ENCODE measurements at places on chromosomes 2 and 18.

DNA sequence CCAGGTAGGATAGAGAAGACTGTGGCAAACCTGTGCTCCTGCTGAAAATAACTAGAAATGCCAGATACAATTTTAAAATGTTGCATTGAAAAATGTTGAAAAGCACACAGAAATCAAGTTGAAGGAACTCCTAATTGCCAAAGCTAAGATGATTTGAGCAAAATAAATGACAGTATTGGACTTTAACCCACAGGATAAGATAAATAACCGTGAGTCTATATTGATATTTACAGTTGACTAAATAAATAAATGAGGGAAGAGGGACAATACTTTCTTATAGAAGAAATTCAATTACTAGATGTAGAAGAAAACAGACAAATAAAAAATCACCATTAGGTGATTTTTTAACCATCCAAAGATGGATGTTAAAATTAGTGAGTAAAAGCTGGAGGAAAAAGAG lies 59.0 kb downstream of the CWC22 start:
- no peak for DNase-seq

DNA sequence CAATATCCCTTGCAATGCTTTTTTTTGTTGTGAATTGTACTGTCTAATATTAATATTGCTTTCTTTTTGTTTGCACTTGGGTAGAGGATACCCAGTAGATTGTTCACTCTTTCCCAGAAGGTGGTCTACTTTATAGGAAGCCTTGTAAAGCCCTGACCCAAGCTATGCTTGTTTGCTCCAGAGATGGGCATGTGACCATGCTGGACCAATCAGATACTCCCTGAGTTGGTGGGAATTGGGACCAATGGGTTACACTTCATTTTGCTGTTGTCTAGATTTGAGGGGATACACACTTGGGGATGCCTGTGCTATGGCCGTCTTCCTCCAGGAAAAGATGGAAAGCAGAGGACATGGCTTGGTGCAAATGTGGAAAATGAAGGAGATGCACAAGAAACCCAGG lies 314.3 kb downstream of the DYSF start:
- DNase-seq = no peak

DNA sequence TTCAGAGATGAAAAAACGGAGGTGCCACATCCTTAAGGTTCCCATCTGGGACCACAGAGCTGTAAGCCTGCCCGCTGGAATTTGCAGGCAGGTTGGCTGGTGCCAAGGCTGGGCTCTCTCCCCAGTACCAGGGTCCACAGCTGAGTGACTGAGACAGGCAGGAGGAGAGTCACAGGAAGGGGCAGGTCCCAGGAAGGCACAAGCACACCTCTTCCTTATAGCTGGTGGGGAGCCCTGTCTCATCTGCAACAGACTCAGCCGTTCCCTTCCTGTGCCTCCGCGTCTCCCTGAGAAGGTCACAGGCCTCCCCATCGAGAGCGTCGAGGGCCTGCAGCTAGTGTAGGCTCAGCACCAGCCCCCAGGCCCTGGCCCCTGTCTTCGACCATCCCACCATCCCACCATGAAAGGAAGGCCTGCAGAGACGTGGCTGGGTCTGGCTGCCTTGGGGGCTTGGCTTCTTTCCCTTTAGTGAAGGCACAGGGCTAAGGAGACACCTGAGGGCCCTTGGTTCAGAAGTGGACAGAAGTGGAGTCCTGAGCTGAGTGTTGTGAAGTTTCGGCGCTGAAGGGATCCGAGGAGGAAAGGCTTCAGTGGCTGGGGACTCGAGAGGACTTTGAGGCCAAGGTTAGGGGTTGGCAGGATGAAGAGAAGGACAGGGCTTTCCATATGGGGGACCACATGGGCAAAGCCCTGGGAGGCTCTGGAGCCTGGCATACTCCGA lies 26.8 kb downstream of the GLI2 start:
- no peak for DNase-seq

GRCh38 chr2:141720476-141720875 lies 410.3 kb downstream of the LRP1B start:
- no peak for DNase-seq

DNA sequence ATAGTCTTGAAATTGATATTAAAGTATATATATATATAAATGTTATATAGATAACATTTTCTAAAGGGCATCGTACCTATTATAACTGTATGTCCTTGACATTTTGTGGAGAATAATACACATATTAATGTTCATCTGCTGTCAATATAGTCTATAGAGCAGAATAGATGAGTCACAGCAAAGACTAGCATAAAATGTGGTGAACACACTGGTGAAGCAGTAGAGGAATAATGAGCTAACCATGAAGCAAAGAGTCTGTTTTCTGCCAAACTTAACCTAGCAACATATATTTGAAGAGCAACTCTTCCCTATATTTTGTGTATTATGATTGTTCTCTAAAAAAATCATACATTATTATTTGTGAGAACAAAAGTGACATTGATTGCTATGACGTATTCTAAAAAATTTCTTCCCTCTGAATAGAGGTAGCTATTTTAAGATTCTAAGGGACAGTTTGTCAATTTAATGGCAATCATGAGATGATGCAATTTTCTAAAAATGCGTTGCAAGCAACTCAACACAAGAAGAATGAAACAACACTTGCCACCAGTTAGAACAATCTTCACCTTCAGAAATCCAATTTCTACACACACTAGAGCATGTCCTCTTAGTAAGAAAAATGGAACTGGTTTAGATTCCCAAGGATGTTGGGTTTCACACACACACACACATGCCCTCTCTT lies 22.0 kb downstream of the DOCK10 start:
- no peak for DNase-seq

- DNase-seq = no peak
These were observed 29.0 kb downstream of the CFAP210 start for GRCh38 chr2:169664978-169665930.

- DNase-seq = no peak
These were observed 11.6 kb upstream of the PTPN2 start for GRCh38 chr18:12895626-12896025.

DNA sequence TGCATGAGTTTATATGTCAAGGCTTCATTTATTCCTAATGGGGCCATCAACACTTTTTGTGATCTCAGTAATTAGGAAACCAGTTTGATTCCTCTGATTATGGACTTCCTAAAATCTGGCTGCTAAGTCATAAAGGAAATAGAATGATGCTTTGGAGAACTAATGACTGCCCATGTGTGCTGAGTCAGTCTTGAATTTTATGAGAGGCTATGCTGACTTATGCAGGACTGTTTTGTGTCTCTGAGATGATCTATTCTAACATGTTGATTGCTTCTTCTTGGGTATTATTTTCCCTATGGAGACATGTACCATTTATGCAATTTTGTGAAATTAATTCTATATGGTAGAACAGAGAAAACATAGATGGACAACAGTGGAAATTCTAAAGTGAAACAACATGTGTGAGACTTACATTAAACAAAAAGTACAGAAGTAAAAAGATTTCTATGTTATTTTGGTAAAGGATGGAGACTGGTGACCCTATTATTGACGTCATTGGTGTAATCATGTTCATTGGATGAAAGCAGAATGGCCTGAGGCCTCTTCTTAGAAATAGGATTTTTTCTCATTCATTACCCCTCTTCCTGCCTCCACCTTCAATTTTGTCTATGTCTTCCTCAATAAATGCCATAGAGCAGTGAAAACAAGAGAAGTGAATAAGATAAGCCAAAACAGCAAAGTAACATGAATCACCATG lies 1658.2 kb upstream of the PIK3C3 start:
- DNase-seq = no peak

DNA sequence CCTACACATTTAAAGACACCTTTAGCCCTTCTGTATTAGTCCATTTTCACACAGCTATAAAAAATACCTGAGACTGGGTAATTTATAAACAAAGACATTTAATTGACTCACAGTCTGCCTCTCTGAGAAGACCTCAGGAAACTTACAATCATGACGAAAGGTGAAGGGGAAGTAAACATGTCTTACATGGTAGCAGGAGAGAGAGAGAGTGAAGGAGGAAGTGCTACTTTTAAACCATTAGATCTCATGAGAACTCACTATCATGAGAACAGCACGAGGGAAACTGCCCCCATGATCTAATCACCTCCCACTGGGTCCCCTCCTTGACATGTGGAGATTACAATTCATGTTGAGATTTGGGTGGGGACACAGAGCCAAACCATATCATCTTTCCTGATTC lies 946.6 kb downstream of the SLC4A3 start:
- no peak for DNase-seq

Data from ELR (cell line).